Amygdala (tissue), 56 donors: ENCODE measurements at places on chromosomes 11 and 22.

DNA sequence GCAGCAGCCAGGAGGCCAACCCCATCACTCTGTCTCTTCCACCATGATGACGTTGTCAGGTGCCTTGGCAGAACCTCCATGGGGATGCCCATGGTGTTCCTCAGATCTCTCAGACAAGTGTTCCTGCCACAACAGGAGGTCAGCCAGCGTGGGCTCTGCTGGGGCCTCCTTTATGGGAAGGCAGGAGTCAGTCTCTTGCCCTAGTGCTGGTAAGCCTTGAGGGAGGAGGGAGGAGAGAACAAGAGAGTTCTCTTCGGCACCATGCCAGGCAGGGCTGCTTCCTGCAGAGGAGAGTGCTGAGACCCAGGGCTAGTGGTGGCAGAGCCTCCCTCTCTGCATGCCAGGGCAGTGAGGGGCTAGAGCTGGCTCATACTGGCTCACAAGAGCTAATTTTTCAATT lies 32.5 kb downstream of the GNAZ start:
- DNase-seq, result no peak

GRCh38 chr11:73757598-73757997 lies 3.3 kb downstream of the RAB6A start:
- DNase-seq, result no peak

DNA sequence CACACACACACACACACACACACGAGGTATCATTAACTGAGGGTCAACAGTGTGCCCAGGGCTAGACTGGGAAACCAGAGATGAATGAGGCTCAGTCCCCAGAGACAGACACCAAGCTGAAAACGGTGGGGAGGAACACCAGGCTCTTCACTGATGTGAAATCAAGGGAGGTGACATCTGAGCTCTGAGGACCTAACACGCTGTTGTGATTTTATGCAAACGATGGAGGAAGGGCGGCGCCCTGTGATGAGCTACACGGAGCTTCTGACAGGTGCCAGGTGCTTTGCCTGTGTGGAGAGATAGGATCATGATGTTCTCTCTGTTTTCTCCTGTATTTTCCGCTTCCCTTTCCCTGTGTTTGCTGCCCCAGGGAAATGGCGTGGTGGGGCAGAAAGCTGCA lies 6.5 kb upstream of the CYB5R3 start:
- DNase-seq, result no peak

DNA sequence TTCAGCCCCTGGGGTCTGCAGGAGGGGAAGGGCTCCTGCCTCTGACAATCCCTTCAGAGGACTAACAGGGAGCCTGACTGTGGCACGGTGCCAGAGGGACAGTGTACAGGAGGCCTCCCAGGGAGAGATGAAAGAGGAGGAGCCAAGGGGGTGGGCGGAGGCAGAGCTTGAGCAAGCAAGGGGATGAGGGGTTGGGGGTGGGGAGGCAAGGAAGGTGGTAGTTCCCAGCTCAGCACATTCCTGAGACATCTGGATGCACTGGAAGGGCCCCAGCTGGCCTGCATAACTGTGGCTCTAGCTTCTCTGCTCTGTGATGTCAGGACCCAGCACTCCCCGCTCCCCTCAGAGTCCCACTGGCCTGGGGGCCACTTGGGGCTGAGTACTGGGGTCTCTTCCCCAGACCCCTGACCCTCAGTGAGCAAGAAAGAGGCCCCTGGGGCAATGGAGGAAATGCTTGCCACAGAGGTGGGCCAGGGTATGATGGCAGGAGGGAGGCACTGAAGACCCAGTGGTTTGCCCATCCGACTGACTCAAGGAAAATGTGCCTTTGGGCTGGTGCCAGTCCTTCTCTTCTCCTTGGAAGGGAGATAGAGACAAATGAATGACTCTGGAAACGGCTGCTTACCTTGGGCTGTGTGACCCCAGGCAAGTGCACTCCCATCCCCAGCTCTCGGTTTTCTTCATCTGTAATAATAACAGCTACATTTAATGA lies 13.3 kb downstream of the CREB3L1 start:
- DNase-seq, result no peak
